ENCODE measurements at places on chromosomes 5 and 9. TPM values are rescaled to one million over a fixed set of nuclear protein-coding genes. Genes with fewer than 3 reads are reported as not detected.

The FSTL4 gene
- not detected for total RNA-seq

The IFNA6 gene
- total RNA-seq: not detected

The COL27A1 gene
- 51.0 TPM for total RNA-seq

The TNFSF8 gene
- total RNA-seq: 0.33 TPM

The IL33 gene
- 9.3 TPM for total RNA-seq

The RAB3C gene
- total RNA-seq: 0.38 TPM

The FBP2 gene
- total RNA-seq: not detected

The CEL gene
- 7.7 TPM for total RNA-seq

The SLC31A2 gene
- total RNA-seq: 23.5 TPM

The DDX4 gene
- total RNA-seq: not detected

The IL9 gene
- not detected for total RNA-seq

The LCNL1 gene
- total RNA-seq: not detected

The REEP5 gene
- 73.3 TPM for total RNA-seq

The GABRA1 gene
- total RNA-seq: not detected

The TSPAN17 gene
- 13.7 TPM for total RNA-seq

The GLE1 gene
- 12.3 TPM for total RNA-seq

The GPR151 gene
- not detected for total RNA-seq

The ANXA2R gene
- total RNA-seq: 0.35 TPM

The POU4F3 gene
- not detected for total RNA-seq

The NCBP1 gene
- total RNA-seq: 15.5 TPM

The SV2C gene
- not detected for total RNA-seq

The RIMOC1 gene
- total RNA-seq: 10.6 TPM

The LTC4S gene
- 2.6 TPM for total RNA-seq

The LCN15 gene
- not detected for total RNA-seq

The IRGM gene
- not detected for total RNA-seq

The ZBTB34 gene
- total RNA-seq: 2.7 TPM

The SPINK4 gene
- not detected for total RNA-seq

The DNAI1 gene
- not detected for total RNA-seq

The PCDHB8 gene
- total RNA-seq: not detected

The RAPGEF6 gene
- 3.9 TPM for total RNA-seq

The ZNF367 gene
- total RNA-seq: 1.0 TPM

The RASA1 gene
- total RNA-seq: 7.0 TPM

The CCDC69 gene
- 29.2 TPM for total RNA-seq
